ENCODE measurements at places on chromosomes 1 and 21.

GRCh38 chr1:70196333-70196732 lies 9.0 kb downstream of the LRRC40 start:
- DNase-seq: no peak

DNA sequence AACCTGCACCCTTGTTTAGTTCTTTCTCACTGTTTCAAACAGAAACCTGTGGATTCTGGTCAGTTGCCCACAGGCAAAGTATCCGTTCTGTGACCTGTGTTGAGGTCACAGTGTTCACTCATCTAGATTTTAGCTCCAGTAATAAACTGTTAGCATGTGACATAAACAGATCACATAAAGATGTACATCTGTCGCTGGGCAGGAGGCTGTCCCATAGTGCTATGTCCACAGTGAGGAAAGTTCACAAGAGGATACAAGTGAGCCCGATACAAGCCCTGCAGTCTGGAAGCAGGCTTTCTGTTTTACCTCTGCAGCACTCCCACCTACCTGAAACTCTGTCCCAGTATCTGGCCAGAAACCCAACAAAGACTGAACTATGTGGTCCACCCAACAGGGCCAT lies 28.4 kb downstream of the LMX1A start:
- no peak for DNase-seq

- DNase-seq: no peak
Observed at GRCh38 chr1:25573591-25573930, 30.2 kb downstream of the LDLRAP1 start.

- no peak for DNase-seq
Observed at GRCh38 chr21:17359781-17360180, 153.1 kb upstream of the CXADR start.

DNA sequence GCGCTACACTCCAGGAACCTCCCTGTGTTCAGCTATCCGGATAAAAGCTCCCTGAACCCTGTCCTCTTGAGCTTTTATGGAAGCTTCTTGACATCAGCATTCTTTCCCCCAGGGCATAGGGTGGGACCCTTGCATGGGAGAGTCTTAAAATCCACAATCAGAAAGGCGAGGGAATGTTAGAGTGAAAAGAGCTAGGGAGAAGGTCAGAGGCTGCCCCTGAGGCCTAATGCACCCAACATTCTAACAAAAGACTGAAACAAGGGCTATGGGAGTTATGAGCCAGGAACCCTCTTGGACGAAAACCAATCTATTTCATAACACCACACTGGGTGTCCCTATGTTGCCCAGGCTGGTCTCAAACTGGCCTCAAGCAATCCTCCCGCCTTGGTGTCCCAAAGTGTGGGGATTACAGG lies 36.7 kb downstream of the NEK2 start:
- no peak for DNase-seq

DNA sequence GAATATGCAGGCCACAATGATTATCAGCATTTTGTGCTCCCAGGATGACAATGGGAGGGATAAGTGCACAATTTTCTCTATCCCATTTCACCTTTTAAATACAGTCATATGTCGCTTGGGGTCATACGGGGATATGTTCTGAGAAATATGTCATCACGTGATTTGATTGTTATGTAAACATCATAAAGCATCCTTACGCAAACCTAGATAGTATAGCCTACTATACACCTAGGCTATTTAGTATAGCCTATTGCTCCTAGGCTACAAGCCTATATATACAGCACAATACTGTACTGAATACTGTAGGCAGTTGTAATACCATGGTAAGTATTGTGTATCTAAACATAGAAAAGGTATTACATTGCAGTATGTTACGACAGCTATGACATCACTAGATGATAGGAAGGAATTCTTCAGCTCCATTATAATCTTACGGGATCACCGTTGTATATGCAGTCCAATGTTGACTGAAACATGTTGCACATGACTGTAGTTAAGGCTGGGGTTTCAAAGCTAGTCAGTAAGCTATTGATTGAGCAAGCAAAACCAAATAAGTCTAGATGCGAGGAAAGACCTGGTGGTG lies 18.9 kb downstream of the RUSC1 start:
- DNase-seq: no peak

GRCh38 chr1:207321790-207322645 lies 540 bp downstream of the CD55 start:
- DNase-seq: peak; percentile 14

- DNase-seq: no peak
Observed at GRCh38 chr1:175511496-175511895, 231.9 kb downstream of the TNR start.

GRCh38 chr1:39720094-39720999 lies 18.3 kb upstream of the PPIE start:
- DNase-seq: peak; percentile 54

GRCh38 chr21:24014381-24014780 lies 1592.9 kb downstream of the MRPL39 start:
- DNase-seq: no peak

DNA sequence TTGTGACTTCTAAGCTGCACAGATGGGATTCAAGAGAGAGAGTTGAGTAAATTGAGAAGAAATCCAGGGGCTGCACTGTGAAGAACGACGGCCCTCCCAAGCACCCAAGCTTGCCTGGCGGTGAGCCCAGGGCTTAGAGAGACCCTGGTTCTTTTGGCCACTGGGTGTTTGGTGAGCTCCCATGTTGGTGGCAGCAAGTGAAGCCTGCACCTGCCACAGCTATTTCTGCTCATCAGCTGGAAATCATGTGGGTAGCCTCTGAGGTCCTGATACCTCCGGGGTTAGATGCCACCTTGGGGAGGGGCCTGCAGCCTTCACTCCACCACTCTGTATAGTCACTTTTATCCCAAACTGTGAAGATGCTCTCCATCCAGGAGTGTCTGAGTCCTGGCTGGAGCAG lies 6.2 kb upstream of the BTG2 start:
- no peak for DNase-seq

DNA sequence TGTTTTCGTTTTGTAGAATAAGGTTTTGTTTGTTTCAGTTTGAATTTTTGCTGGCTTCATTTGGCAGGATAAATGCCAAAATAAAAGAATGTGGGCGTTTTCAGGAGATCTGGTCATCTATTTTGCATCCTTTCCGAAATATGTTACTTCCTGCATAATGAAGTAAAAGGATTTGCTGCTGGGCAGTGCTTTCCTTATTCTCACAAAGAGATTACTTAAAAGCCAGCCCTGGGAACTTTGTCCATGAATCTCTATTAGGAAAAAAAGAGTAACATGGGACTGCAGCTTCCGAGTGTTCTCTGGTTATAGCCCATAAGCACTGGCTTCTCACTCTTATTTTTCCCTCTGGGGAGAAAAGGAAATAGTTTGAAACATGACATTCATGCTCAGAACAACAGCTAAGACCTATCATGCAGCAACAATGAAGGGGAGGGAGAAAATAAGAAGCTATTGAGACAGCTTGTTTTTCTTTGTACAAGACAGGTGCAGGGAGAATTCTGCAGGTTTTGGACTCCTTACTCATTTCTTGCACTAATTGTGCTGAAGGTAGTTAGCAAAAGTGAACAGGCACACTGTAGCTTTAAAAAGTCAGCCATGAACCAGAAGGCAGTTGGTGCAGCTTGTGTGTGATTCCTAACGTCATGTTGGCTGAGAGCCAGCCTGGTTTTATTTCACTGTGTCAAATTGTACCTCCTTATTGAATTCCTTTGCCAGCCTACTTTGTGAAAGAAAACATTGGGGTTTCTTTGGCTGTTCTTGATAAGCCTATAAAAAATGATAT lies at the start of gene SAMD13:
SAMD13 (plus strand) TSS at position 705 of the 781 bp plus-strand sequence. CDS start 1,527 bp downstream, outside the sequence.
- peak; percentile 56 for DNase-seq

DNA sequence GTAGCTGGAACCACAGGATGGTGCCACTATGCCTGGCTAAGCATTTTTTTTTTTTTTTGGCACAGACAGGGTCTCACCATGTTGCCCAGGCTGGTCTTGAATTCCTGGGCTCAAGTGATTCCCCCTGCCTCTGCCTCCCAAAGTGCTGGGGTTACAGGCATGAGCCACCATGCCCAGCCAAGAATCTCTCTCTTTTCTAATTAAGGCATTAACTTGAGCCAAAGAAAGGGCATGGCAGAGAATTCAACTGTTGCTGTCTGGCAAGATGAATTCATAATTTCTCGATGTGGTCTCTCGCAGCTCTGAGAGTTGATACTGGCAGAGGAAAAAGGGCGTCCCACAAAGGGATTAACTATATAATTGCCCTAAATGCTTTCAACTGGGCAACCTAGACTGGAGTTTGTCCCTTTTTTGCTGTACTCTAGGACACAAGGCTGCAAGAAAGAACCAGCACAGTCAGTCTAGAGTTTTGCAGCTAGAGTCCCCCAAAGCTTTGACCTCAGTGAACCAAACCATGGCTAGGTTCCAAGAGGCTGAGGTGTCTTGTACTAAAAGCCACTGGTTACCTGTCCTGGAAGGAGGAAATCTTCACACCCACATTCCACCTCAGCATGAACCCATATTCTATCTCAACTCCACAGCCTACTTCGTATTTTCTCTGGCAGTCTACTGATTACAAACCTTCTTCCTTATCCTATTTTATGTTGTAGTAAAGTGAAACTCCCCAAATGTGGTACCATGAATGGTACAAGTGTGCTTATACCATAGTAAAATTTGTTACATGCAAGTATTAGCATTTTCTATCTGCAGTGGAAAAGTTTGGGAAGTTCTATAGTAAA lies 51.2 kb downstream of the OPTC start:
- no peak for DNase-seq

- DNase-seq: no peak
Observed at GRCh38 chr1:18917071-18917799, 14.9 kb upstream of the ALDH4A1 start.

DNA sequence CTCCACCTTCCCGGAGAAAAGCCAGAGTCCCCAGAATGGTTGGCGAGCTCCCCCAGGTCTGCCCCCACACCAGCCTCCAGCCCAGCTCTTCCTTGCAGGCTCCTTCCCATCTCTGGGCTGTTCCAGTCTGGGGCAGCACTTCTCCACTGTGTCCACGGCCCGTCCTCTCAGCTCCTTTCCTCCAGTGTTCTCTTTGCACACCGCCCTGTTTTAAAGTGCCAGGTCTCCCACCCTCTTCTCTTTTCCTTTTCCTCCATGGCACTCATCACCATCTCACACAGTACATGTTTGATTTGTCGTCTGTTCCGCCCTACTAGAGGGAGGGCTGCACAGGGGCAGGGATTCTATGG lies 6.1 kb upstream of the PCSK9 start:
- DNase-seq: no peak

- no peak for DNase-seq
Observed at GRCh38 chr1:6622396-6623152, 2.1 kb upstream of the THAP3 start.

- no peak for DNase-seq
Observed at GRCh38 chr1:110580244-110580643, 25.9 kb downstream of the KCNA2 start.

- no peak for DNase-seq
Observed at GRCh38 chr21:44376606-44377005, 23.2 kb downstream of the TRPM2 start.

DNA sequence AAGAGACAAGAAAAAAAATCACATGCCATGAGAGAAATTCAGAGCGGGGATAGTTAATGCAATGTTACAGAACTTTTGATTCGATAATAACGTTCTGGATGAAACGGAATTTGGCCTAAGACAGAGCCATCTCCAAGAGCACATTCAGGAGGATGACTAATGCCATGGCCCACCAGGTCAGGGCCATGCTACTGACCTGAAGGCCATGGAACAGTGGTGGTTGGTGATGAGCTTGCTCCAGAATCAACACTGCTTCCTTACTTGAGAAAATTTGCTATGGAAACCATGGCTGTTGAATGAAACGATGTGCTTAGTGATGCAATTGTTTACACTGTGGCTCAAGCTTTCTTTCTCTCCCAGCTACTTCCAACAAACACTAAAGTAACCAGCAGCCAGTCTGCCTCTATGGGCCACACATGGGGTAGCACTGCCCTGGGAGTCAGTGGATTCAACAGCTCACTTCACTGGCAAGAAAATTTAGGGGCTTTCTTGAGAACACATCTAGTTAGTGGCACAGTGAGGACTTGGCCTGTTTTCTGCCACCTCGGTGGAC lies 299.1 kb downstream of the PCP4 start:
- DNase-seq: no peak

- peak; percentile 88 for DNase-seq
Observed at GRCh38 chr1:177082855-177083693, 81.4 kb downstream of the ASTN1 start.

DNA sequence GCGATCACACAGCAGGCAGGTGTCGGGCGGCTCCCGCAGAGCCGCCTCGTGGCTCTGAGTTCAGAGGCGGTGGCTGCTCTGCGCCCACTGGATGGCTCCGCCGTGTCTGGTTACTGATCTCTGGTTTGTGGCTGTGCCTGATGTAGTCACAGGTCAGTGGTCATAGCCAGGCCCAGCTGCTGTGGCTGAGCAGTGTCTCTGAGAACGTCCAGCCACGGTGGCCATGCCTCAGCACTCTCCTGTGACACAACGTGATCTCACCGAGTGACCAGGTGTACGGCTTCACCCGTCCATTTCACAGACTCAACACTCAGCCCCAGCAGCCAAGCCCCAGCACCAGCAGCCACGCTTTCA lies 61.2 kb downstream of the KCNN3 start:
- no peak for DNase-seq

GRCh38 chr1:97340951-97341350 lies 579.9 kb downstream of the DPYD start:
- DNase-seq: peak; percentile 87

- DNase-seq: peak; percentile 98
Observed at GRCh38 chr21:29342363-29342957, 43.7 kb downstream of the BACH1 start.

DNA sequence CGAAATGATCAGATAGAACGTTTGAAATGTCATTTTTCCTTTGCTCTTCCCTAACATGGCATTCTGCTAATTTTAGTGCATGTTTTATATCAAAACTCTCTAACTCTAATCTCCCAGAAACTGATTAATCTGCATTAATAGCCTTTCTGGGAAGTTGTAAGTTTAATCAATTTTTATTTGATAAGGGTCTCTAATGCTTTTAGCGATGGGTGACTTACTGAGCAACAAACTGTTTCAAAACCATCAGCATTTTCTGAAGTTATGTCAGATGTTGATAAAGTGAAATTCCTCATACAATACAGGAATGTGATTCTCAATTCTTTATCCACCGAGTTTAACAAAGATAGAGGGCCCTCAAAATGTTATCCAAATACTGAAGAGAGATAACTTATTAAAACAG lies 431.6 kb upstream of the CXADR start:
- DNase-seq: no peak

DNA sequence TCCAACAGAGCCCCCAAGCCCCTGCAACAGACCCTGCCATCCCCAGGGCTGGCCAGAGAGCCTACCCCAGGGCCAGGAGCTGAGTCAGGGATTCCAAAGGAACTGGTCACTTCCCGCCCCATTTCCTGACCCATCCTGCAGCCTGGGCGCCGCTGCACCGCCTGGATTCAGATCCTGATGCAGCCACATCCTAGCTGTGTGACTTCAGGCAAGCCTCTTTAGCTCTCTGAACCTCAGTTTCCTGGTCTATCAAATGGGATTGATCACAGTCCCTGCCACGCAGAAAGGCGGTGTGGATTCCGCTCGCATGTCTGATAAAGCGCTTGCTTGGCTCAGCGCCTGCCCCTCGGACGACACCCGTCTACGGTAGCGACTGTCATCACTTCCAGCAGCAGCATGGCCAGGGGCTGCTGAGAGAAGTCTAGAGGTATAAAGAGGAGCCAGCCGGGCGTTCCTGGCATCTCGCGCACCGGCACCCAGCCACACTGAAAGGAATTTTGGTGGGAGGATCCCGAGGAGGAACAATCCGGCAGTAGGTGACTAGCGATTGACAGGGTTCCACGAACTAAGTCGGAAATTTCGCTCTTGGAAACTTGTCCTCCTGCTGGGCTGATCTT lies 10.1 kb downstream of the EPHA2 start:
- peak; percentile 89 for DNase-seq

- no peak for DNase-seq
Observed at GRCh38 chr1:198978523-198978922, 339.7 kb downstream of the PTPRC start.

Data from fibroblast of skin of abdomen (primary cell).